ENCODE measurements at places on chromosomes 3 and 15.

GRCh38 chr15:61025781-61026180 is 203.3 kb downstream of the RORA start:
- DNase-seq, result peak; percentile 76

GRCh38 chr15:58641660-58642059 is 107.8 kb downstream of the ADAM10 start:
- DNase-seq, result no peak

DNA sequence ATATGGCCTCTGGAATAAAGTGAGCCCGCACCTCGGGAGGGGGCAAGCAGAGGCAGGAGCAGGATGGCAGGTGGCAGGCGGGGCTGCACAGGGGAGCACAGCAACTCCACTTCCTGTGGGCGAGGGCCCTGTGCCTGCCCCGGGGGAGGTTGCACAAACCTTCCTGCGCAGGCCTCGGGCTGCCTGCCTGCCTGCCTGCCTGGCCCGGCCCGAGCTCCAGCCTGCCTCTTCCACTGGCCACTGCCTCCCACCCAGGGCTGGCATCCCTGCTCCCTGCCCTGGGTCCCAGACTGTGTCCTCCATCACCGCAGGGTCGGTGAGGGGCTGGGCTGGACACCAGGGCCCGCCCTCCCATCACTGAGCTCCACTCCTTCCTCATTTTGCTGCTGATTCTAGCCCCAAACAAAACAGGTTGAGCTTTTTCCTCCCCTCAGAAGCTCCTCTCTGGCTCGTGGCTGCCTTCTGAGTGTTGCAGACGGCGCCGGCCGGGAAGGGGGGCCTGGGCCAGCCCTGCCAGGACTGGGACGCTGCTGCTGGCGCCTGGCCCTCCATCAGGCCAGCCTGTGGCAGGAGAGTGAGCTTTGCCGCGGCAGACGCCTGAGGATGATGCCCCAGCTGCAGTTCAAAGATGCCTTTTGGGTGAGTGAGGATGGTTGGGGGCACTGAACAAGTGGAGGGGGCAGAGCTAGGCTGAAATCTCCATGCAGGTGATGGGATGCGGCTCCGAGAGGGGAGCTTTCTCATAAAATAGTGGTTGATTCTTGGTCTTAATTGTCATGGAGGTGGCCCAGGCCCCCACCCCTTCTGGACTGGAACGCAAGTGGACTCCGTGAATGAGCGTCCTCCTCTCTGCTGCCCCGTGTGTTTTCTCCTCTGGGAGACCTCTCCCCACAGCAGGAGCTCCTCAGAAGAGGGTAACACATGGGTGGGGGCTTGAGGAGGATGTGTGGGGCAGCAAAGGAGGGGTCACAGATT is at the start of gene PSTPIP1:
Gene PSTPIP1, plus strand, starts transcription at position 156 of the 975 bp plus-strand sequence. Its CDS starts 448 bp downstream, at position 604.
- peak; percentile 59 for DNase-seq

DNA sequence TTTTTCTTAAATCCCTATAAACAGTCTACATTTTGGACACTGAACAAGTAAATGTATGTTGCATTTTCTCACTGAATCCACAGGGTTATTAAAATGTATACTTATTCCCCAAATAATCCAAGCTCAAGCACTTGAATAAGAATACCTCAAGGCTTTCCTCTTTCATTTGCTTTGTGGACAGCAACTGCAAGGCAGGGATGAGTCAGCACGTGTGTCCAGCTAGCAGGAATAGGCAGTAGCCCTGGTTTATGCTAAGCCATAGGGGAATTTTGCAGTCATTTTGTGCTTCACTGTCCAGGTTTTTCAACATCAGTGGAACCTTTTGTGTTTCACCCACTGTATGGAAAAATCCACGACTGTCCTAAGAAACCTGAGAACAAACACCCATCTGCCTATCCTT is 96.7 kb upstream of the KCNMB2 start:
- no peak for DNase-seq

DNA sequence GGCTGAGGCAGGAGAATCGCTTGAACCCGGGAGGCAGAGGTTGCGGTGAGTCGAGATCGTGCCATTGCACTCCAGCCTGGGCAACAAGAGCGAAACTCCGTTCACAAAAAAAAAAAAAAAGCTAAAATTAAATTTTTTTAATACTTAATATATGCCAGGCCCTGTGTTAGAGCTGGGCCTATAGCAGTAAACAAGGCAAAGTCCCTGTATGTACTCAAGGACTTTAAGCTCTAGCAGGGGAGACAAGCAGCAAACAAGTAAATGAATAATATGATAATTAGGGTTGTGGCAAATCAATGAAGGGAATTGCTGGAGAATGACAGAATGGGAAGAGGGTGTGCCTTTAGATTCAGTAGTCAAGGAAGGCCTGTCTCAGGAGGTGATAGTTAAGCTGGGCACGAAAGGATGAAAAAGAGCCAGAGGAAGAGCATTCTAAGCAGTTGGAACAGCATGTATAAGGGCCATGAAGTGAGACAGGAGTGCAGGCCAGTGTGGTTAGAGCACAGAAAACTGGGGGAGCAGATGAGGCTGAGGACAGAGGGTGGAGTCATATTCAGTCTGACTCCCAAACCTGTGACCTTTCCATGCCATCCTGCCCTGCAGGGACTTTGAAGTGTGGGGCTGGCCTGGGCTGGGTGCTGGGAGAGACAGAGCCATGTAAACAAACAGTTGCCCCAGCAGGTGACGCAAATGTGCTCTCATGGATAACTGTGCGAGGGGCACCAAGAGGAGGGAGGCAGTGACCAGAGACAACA is 6.6 kb upstream of the RAF1 start:
- DNase-seq, result no peak

- DNase-seq, result no peak
These were observed 103.0 kb downstream of the LARS2 start for GRCh38 chr3:45491344-45491743.

DNA sequence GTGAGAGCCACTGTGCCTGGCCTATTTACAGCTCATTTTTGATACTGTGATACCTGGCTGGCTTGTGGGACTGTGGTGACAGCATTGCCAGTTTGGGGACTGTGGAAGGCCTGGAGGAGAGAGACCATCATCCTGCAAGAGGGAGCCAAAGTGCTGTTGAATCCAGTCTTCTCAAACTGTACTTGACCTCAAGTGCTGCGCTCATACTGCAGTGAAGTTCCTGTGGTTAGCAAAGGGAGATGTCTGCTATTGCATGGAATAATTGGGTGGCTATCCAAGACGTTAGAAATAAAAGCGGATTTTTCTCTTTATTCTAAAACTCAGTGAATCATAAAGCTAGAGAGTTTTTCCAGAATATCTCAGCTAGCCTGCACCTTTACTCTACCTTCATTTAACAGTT is 83.4 kb downstream of the CCK start:
- no peak for DNase-seq

DNA sequence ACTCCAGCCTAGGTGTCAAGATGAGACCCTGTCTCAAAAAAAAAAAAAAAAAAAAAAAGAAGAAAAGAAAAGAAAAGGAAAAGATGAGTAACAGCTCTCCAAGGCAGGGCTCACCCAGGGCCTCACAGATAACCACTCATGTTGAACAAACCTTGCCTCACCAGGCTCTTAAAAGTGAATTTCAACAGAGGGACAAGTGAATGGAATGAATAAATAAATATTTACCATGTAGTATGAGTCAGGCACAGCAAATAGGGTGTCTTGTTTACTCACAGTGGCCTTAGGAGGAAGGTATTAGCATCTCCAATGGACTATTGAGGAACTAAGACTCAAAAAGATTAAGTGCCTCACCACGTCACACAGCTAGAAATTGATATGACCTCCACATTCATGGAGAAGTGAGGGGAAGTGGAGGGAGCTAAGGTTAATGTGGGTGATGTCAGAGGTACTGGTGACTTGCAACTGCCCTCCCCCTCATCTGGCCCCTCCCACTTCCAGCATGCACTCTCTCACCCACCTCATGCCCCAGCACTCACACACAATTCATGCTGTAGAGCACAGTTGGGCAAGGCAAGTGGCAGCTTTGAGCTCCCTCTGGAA is 255.5 kb downstream of the UACA start:
- DNase-seq, result no peak

- DNase-seq, result no peak
These were observed 15.3 kb upstream of the MAPK6 start for GRCh38 chr15:52003710-52004109.

DNA sequence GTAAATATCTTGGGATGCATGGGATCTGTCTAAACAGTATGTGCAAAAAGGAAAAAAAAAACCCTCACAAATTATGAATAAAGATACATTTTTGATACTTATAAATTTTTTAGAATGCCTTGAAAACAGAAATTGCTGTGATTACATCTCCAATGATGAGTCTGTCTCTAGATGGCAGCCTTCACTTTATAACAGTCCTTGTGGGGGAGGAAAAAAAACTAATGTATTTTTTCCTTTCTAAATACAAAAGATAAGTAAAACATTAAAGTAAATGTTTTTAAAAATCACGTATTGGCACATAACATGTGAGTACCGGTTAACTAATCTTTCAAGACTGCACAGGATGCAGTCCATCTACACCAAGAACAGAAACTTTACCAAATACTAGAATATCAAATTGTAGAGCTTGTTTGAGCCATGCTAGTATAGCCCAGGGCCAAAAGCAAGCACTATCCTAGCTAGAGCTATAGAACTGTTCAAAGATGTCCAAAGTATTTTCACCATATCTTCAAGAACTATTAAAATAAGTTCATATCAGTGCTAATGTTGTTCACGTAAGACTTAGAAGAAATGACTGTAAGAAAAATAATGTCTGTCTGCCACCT is 206.4 kb downstream of the STAG1 start:
- DNase-seq, result peak; percentile 2

- DNase-seq, result no peak
These were observed 6.8 kb downstream of the ANXA2 start for GRCh38 chr15:60390871-60391501.

DNA sequence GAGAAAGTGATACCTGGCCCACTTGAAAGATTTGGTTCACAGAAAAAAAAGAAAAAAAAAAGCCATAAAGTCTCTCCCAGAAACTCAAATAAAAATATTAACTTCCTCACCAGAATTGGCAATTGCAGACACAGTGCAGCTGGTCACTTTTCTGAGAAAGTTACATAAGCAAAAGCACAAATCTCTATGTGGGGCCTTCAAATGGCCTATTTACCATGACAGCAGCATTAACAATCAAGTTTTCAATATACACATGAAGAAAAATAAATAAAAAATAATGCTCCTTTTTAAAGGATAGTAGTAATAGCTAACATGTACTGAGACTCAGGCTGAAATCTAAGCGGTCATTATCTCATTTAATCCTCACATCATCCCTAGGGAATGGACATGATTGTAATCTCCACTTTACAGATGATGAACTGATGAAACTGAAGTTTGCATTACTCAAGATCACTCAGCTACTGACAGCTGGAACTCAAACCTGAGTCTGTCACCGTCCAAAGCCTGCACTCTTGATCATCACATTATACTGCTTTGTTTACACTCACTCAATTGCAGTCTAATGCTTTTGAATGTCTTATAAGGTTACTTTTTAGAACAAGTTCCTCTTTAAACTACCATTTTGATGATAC is 3.3 kb downstream of the NPTN start:
- DNase-seq, result no peak

DNA sequence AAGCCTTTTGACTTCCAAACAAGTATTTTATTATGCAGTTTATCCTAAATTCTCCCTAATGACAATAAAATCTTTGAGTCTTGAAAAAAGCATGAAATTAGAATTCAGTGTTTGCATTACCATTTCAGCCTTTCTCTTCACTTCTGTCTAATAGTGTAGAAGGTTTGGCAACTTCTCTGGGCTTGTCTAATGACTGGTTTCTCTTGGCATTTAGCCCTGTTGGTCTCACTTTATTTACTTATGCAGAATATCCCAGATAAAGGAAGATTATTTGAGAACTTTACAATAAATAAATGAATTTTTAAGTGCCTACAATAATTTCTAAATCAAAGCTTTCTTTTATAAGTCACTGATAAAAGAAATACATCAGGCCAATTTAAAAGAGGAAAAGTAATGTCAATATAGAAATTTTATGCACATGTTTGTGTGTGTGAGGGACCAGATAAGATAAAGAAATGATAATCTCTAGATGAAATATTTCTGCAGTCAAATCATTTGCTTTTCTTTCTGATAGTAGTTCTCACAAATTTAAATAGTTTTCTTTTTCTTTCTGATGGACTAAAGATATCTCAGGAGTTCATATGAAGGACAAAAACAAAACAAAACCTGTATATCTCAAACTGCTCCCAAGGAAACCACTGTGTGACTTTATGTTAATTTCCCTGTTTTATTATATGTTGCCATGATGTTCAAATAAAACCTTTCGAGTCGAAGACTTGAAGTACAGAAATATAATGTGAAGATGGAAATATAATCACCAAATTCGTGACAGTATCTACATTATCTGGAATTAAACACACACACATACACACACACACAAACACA is 533.1 kb upstream of the CBLB start:
- DNase-seq, result no peak

GRCh38 chr15:45796433-45796832 is 161.6 kb downstream of the SQOR start:
- no peak for DNase-seq

DNA sequence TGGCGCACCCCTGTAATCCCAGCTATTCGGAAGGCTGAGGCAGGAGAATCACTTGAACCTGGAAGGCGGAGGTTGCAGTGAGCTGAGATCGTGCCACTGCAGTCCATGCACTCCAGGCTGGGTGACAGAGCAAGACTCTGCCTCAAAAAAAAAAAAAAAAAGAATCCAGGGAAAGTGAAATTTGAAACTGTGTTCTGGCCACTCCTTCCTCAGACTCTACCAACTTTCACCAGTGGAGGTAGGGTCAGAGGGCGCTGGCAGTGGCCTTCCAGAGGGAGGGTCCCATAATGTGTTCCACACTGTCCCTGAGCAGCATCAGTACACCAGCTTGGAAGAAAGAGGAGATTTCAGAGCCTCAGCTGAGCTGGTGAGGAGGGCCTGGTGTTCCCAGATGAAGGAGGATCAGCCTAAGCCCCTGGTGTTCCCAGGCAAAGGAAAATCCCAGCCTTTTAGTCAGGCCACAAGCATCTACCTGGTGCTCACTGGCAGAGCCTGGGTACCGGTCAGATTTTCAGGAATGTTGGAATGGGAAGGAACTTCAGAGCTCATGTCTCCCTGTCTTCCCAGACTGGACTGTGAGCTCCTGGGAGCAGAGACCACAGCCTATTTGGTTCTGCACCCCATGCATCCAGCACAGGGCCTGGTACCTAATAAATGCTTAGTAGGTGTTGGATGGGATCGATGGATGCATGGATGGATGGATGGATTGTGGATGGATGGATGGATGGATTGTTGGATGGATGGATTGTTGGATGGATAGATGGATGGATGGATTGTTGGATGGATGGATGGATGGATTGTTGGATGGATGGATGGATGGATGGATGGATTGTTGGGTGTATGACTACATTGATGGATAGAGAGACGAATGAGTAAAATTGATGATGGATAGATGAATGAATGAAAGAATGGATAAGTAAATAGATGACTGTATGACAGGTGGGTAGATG is 117.9 kb downstream of the CORO2B start:
- no peak for DNase-seq

- peak; percentile 49 for DNase-seq
These were observed 17.3 kb downstream of the FGD5 start for GRCh38 chr3:14836049-14836468.

DNA sequence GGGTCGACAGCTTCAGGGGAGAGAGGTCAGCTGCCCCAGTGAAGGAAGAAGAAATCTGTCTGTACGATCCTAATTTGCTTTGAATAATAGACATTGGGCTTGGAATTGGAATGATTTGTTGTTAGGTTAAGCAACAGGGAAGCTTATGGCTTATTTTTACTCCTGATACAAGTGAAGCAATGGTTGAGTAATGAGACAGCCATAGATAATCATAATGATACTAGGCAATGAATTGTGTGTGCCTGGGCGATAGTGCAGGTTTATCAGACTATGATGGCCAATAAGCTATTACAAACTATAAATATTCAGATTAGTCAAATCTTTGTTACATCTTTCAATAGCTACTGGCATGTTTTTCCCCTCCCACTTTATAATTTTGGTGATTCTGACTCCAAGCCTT is 140.9 kb upstream of the CDIN1 start:
- no peak for DNase-seq

GRCh38 chr3:175612487-175613196 is 753.5 kb downstream of the NAALADL2 start:
- no peak for DNase-seq
